ENCODE measurements at places on chromosomes 5 and 9.

- no peak for DNase-seq
Observed at GRCh38 chr9:10212702-10213101, 400.1 kb downstream of the PTPRD start.

DNA sequence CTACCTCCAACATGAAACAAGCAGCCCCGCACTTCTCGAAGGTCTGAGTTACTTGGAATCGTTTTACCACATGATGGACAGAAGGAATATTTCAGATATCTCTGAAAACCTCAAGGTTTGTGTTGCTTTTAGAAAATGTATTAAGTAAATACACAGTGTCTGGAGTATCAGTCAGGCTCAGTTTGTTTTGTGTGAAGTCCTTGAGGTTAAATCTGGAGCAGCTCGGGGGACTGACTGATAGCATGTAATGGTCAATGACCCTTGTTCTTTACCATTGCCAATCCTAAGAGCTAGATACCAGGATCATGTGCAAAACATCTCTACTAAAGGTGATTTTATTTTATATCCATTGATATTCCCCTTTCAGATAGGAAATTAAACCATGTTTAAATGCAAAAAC lies 26.9 kb upstream of the LNPEP start:
- DNase-seq = no peak

DNA sequence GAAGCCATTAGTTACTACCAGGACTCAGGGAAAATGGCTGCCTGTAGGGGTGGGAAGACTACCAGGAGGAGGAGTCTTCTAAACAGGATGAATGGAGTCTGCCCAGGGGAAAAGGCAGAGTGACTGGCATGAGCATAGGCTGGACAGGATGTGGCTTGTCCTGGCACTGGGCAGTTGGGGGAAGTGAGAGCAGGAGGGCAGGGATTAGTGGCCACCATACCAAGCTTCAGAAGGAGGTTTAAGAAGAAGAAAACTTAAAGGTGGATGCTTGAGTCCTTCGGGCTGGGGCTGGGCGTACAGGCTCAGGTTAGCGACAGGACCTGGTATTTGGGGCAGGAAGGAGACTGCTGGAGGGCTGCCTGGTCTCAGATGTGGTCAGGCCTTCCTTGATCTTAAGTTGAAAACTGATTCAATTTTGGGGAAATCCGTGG lies 5.0 kb upstream of the NSD1 start:
- no peak for DNase-seq

DNA sequence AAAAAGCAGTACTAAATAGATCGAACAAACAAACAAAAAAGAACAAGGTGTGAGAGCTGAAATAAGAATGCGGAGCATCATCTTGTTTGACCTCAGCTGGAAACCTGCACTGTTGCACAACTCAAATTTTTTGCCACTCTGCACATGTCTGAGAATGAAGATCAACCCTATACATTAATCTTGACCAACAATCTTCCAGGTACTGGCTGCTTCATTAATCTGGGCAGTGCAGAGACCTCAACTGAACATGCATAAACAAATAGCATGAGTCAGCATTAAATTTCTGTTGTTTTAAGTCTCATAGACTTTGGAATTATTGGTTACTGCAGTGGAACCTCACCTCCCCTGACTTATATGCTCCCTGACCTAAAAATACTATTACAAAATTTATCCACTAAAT lies 114.6 kb upstream of the FTMT start:
- no peak for DNase-seq

GRCh38 chr9:72322259-72322658 lies 42.7 kb downstream of the ZFAND5 start:
- DNase-seq = no peak

GRCh38 chr5:57832875-57833274 lies 350.3 kb upstream of the ACTBL2 start:
- no peak for DNase-seq

DNA sequence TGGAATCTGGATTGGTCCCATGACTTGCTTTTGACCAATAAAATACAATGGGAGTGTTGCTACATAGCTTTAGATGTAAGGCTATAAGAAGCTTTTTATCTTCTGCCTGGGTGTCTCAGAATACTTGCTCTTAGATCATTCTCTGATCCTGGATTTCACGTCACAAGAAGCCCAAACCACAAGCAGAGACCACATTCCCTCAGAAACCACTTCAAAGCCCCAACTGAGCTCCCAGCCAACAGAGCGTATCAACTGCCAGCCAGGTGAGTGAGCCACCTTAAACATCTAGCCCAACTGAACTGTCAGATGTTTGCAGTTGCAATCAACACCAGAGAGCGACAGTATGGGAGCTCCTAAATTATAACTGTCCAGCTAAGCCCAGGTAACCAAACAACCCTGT lies 687.1 kb downstream of the TLE1 start:
- no peak for DNase-seq

DNA sequence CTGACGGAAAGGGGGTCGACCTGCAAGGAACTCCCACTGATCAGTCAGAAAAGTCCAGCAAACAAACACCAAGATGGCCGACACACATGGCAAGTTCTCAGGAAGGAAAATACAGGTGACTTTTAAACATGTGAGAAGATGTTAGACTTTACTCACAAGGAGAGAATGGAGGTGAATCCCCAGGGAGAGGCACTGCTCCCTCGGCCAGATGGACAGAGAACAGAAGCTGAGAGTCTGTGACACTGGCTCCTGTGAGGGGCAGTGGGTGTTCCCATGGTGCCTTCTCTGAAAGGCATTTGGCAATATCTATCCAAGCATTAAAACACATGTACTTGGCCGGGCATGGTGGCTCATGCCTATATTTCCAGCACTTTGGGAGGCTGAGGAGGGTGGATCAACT lies 22.8 kb downstream of the COL5A1 start:
- no peak for DNase-seq

DNA sequence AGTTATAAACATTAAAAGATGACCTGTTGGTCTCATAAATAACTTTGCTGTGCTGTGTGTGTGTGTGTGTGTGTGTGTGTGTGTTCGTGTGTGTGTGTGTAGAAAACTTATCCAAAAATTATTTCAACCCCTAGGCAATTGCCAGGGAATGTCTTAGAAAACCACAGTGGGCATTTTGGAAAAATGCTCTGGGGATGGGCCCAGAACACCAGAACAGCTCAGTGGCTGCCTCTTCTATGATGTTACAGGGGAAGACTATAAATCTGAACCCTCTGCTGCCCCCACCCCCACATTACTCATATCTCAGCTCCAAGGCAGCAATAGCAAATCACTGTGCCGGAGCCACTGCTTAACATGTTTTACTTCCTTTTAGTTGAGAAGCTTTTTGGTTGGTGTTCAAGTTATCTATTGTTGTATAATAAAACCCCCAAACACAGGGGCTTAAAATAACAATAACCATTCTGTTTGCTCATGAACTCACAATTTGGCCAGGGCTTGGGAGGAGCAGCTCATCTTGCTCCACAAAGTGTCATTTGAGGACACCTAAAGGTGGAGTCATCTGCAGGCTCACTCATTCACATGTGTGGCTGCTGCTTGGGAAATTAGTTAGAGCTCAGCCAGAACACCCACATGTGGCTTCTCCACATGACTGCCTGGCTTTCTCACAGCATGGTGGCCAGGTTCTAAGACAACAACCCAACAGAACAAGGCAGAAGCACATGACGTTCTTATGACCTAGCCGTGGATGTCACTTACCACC lies 40.4 kb downstream of the ACTBL2 start:
- no peak for DNase-seq

DNA sequence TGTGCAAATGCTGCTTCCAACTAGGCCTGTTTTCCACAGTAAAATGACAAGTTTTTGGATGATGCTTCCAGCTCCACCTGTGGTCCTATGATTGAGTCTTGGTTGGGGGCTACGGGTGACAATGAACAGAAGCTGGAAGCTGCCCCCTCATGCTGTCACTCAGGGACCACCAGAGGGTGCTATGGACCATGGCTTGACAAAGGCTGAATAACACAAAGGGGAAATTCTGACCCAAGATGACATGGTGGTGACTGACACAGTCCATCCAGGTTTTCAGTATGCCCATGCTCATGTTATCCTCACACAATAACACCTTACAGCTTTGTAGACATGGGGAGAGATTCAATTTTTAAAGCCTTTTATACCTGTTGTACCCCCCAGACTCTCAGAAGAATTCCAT lies 23.9 kb upstream of the SAP30L start:
- no peak for DNase-seq
